ENCODE measurements at places on chromosomes 12 and 14.

GRCh38 chr12:103834942-103835341 is 6.1 kb downstream of the NT5DC3 start:
- no peak for DNase-seq

DNA sequence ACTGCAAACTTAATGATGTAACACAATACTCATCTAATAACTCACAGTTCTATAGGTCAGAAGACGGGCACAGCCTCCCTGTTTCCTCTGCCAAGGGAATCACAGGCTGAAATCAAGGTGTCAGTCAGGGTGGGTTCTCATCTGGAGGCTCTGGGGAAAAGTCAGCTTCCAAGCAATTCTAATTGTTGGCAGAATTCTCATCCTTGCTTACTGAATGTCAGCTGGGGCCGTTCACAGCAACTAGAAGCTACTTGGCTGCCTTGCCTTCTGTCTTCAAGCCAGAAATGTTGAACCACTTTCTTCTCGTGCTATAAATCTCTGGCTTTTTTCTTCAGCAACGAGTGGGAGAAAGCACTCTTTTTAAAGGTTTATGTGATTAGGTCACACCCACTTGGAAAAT is 80.1 kb upstream of the PDZRN4 start:
- DNase-seq, result no peak

DNA sequence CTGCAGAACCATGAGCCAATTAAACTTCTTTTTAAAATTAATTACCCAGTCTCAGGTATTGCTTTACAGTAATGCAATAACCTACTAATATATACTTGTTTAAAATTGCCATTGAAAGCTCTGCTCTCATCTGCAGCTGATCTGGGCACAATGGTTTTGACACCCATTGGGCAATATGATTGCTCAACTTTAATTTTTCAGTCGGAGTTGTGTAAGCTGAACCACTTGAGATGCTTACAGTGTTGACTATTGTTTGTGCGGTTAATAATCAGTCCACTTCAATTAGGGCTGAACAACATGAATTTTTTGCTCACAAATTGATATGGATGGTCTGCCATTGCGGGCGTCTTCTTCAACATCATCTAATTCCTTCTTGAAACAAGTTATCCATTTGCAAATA is 18.0 kb upstream of the OR4K5 start:
- no peak for DNase-seq

- no peak for DNase-seq
These were observed 13.9 kb upstream of the VRK1 start for GRCh38 chr14:96783043-96783914.

DNA sequence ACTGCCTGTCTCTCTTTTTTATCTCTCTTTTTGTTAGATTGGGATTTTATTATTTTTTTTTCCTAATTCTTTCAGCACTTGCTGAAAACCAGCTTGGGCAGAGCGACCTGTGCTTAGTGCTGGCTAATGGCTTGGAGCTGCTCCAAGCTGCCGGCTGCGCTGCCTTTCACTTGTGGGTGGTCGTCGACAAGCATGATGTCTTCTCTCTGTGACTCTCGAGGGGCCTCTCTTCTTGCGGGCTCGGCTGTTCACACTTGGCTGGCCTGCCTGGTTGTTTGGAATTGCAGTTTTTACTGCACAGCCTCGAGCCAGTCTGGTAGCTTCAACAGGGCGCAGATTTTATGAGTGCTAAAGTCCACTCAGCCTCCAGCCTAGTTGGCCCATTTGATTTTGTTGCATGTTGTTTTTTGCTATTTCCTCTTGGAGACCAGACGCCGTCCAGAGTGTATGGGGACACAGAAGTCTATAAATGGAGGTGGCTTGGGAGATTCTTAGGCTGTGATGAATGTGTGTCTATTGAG is 18.6 kb downstream of the TPCN1 start:
- no peak for DNase-seq

- peak; percentile 45 for DNase-seq
These were observed 3.9 kb downstream of the NKX2-1 start for GRCh38 chr14:36515896-36516718.

DNA sequence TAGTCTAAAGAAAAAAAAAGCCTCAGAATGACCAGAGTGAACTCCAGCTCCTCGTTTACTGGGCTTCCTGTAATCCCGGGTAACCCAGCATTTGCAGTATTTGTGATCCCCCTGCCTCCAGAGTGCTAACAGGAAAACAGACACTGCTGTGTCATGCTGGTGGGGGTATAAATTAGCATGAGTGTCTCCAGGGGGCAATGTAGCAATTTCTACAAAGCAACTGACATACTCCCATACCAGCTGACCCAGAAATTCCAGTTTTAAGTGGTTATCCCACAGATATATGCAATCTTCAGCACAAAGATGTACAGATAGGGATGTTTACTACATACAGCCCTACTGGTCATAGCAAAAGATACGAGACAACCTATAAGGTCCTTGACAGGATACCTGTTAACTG is 18.8 kb downstream of the TTC7B start:
- DNase-seq, result no peak

DNA sequence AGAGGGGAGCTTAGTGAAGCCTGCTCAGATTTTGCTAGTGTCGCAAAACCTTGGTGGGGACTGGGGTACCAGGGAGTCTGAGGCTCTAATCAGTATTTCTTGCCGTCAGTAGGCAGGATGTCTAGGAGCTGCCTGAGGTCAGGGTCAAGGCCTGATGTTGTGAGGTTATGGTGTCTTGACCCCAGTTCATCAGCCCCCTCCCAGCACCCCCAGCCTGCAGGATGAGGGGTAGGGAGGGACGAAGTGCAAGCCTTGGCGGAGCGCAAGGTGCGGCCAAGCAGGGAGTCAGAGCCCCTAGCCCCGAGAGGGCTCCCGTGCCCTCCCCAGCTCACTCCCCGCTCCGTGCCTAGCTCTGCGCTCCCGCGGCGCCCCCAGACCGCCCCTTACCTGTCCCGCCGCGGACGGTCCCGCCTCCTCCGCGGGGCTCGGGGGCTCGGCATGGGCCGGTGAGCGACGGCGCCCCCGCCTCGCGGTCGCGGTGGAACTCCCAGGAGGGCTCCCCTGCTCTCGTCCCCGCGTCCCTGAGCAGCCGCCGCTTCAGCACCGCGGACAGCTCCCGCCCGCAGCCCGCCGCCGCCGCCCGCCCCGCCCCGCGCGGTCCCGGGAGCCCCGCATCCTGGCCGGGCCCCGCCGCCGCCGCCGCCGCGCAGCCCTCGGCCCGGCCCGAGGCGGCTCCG is 347 bp downstream of the SYNDIG1L start:
- peak; percentile 87 for DNase-seq

DNA sequence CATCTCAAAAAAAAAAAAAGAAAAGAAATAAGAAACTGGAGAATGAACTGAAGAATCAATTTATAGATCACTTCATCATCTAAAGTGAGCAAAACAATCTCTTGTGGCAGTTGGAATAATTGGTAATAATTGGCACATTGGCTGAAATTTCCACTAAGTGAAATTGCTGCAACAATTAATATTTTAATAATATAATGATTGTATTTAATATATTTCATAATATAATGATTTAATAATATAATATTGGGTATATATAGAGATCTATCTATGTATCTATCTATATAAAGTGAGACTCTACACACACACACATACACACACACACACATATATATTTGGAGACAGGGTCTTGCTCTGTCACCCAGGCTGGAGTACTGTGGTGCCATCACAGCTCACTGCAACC is 81.2 kb upstream of the PRICKLE1 start:
- DNase-seq, result no peak

DNA sequence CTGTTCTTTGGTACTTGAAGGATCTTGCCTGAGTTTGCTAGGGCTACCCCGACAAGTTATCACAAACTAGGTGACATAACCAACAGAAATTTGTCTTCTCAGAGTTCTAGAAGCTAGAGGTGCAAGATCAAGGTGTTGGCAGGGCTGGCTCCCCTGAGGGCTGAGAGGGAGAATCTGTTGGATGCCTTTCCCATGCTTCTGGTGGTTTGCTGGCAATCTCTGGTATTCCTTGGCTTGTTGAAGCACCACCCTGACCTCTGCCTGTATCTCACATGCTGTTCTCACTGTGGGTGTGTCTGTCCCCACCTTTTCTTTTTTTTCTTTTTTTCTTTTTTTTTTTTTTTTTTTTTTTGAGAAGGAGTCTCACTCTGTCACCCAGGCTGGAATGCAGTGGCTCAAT is 81.2 kb downstream of the VCPKMT start:
- DNase-seq, result no peak

- DNase-seq, result no peak
These were observed 228.2 kb downstream of the DPY19L2 start for GRCh38 chr12:63440048-63440447.

- DNase-seq, result no peak
These were observed 294.5 kb downstream of the GALC start for GRCh38 chr14:87698481-87698880.

DNA sequence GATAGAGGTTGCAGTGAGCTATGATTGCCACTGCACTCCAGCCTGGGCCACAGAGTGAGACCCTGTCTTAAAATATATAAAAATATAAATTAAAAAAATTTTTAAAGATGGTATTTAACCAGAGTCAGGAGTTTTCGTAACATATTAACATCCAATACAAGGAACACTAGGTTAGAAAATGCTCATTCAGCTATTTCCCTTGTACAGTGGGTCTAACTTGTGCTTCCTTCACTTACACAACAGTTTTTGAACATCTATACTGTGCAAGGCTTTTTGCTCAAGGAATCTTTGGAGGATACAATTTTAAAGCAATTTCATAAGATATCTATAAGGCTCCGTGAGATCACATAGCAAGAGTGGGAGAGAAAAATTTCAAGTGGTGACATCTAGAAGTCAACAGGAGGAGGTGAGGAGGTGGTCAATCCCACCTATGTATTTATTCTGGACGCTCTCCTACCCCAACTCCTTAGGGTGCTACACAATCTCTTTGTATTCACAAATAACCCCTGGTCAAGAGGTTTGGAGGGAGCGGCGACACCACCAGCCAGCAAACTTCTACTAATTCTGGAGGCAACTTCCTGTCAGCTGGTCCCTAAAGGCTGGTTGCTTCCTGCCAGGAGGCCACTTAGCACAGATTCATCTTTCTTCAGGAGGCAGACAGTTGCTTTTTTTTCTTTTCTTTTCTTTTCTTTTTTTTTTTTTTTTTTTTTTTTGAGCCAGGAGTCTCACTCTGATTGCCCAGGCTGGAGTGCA is 22.2 kb downstream of the DUSP16 start:
- no peak for DNase-seq

DNA sequence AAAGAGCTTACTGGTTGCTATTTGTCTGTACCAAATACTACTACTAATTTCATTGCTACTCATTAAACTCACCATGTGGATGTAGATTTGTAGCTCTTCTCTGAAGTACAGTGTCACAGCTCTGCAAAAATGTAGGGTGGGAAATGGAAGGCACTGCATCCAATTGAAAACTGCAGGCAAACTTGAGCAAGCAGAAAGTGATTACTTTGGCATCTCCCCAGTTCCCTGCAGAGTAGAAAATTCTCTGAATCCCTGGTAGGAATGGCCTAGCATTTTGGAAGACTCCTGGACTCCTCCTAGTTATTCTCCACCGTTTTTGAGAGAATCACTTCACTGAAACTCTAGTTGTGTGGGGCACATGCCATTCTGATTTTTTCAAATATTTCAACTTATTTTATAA is 239.1 kb downstream of the DIO2 start:
- DNase-seq, result no peak

DNA sequence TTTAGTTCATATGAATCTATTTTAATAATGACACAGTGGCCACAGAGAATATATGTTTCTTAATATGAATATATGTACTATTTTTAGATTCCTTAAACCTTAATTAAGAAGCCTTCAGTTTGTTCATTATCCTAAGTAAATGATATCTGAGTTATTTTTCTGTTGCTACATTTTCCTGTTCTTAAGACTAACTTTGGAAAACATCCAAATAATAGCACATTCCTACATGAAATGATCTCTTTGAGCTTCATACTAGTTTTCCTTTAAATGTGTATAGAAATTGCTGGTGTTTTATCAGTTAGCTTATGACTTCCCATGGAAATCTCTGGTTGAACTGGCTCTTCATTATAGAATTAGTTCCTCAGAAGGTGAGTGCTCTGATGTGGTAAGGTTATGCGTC is 72.1 kb downstream of the POLR3B start:
- DNase-seq, result no peak

- DNase-seq, result no peak
These were observed 1257.6 kb upstream of the FLRT2 start for GRCh38 chr14:84272290-84272721.

Data from GM13977 (cell line).